NCI-H1436 treated with DMSO at 0.1 percent for 48 hours (cell line): ENCODE measurements at places on chromosomes 11 and 22.

- DNase-seq: no peak
Measured at GRCh38 chr11:101045415-101045814, 84.2 kb downstream of the PGR start.

DNA sequence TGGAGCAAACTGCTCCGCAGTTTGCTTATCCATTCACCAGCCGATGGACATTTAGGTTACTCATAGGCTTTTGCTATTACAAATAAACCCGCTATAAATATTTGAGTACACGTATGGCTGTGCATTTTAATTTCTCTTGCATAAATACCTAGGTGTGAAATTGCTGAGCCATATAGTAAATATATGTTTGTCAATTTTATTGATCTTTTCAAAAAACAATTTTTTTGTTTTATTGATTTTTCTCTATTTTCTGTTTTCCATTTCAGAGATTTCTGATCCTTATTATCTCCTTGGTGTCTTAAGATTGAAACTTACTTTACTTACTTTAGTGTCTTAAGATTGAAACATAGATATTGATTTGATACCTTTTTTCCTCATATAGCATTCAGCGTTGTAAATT, 4.5 kb downstream of the ZNF74 start:
- no peak for DNase-seq

GRCh38 chr22:43566021-43566420, 154.2 kb downstream of the MPPED1 start:
- DNase-seq: no peak

DNA sequence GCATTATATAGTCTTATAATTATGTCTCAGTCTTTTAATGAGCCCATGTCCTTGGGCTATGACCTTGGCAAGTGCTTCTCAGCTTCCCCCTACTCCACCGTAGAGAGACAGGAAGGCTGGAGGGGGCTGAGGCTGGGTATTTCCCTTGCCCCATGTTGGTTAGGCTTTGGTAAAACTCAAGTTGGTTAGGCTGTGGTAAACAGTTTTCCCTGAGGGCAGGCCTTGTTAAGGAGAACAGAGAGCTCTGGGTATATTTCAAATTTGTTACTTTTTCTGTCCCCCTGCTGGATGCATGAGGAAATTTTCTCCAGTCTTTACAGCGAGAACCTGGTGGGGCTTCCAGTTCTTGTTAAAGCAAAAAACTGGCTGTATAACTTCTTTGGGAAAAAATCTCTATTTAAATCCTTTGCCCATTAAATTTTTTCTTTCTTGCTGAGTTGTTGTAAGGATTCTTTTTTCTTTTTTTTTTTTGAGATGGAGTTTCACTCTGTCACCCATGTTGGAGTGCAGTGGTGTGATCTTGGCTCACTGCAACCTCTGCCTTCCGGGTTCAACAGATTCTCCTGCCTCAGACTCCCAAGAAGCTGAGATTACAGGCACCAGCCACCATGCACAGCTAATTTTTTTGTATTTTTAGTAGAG, 12.2 kb upstream of the DCHS1 start:
- DNase-seq: no peak

DNA sequence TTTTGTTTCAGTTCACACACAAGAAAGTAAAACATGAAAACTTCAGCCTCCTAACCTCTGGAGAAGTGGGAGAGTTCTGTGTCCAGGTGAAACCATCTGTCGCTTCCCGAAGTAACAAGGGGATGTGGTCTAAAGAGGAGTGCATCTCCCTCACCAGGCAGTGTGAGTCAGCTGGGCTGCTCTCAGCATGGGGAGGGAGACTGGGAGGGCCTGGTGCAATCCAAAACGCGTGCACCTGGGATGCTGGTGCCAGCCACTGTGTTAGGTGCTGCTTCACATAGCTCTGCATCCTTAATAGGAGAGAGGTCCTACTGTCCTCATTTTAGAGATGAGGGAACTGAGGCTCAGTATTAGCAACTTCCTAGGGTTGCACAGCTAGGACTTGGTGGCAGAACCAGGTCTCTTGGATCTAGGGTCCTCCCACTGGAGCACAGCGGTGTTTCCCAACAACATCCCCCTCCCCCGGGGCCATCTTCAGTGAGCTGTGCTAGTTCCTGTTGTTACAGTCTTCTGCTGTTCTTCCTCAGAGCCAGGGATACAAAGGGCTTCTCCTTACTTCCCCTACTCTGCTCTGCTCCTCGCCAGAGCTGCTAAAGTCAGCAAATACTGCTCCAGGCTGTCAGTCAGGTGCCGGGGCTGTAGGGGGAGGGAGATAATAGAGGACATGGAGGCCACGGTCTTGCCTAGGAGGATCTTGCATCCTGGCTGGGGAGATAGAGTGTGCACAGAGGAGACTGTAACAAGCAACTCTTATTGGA, 8.0 kb downstream of the IL10RA start:
- no peak for DNase-seq

DNA sequence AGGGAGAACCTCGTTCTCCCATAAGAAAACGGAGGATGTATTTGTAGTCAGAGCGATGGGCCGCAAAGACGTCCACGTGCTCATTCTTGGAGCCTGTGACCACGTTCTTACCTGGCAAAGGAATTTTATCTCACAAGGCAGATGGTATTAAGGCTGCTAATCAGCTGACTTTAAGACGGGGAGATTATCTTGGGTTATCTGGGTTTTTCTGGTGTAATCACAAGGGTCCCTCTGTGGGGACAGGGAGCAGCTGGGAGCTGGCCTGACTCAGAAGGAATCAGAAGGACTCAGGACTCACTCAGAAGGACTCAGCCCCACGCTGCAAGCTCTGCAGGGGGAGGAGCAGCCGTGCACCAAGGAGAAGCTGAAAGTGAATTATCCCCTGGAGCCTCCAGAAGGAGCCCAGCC, 7.5 kb upstream of the SIGIRR start:
- DNase-seq: no peak

DNA sequence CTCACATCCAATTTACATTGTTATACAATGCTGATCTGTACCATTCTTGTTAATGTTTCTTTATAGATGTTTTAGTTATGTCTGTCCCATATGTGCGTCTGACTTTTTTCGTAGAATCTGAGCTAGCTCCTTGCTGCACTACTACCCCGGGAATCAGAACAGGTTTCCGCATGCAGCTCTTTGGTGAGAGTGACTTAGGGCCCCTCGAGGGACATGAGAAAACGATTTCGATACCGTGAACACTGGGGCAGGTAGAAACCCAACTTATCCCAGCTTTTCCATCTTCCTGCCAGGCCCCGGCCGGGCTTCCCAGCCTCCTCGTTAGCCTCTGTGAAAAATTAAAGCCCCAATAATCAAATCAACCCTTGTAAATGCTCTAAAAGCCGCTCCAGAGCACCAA, 23.4 kb upstream of the PKNOX2 start:
- DNase-seq: no peak

- DNase-seq: no peak
Measured at GRCh38 chr11:131669401-131669780, 299.0 kb downstream of the NTM start.

- DNase-seq: no peak
Measured at GRCh38 chr11:97140885-97141494, 751.2 kb downstream of the JRKL start.

GRCh38 chr11:95671768-95672167, 117.8 kb downstream of the FAM76B start:
- DNase-seq: no peak

GRCh38 chr11:134573857-134574256, 161.8 kb upstream of the B3GAT1 start:
- DNase-seq: no peak

DNA sequence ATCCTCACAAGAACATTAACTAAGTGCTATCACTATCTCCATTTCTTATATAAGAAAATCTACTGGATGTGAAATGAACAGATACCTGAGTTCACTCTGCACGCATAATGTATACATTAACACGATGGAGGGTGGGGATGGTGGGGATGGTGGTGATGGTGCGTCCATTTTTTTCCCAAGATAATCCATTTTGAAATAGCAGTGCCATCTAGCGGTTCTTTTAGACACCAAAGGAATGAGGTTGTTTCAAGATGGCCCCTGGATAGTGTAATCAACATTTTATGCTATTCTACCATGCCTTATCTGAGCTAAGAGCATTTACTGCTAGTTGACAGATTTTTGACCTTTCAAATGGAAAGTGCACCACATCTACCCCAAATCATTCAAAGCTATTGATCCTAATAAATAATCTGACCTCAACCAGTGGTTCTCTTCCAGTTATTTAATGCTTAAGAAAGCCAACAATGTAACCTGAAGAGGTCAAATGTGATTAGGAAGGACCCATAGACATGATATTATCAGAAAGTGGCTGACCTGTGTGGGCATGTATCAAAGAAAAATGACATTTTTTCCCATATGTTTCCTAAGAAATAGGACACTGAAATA, 714.7 kb upstream of the TENM4 start:
- DNase-seq: no peak

- DNase-seq: no peak
Measured at GRCh38 chr11:10918275-10918674, 60.4 kb upstream of the ZBED5 start.

DNA sequence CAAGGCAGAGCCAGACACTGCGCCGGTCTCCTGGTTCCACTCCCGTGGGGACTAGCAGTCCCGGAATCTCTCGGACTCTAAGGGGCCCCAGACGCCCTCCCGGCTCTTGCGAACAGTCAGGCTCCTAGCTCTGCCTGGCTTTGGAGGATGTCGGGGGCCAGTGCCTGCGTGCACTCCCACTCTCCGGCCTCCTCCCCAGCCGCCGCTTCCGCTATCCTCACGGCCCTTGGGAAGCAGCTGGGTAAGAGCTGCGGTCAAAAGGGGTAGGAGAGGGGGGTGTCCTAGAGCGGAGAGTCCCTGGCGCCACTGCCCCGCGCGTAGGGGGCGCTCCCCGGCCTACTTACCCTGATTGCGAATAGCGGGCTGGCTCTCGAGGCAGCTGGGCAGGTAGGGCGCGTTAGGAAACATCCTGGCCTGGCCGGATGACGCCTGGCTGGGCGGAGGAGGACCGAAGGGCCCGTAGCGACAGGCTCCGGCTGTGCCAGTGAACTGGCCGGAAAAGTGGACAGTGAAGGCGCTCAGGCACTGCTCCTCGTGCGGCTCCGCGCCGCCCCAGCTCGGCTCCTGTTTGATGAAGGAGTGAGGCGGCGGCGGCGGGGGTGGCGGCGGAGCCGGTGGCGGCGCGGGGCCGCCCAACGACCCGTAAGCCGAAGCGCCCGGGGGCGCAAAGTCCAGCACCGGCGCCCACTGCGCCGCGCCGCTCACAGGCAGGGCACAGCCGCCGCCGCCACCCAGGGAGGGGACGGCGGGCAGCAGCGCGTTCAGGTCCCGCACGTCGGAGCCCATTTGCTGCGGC, 785 bp downstream of the WT1 start:
- DNase-seq: no peak

GRCh38 chr11:13301522-13301921, 23.9 kb downstream of the BMAL1 start:
- DNase-seq: no peak

GRCh38 chr11:83721263-83721662, 435.1 kb upstream of the CCDC90B start:
- DNase-seq: no peak

DNA sequence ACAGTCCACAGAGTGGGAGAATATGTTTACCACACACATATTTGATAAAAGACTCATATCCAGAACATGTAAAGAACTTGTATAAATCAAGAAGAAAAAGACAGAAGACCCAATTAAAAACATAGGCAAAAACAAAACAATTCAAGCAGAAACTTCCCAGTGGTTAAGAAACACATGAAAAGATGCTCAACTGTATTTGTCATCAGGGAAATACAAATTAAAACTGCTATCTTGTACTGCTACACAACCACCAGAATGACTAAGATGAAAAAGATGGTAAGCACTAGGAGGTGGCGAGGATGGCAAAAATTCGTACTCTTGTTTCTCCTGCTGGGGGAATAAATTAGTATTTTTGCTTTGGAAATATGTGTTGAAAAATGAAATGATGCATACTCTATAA, 192.3 kb upstream of the C11orf87 start:
- DNase-seq: no peak

GRCh38 chr11:134245434-134245833, 7.7 kb downstream of the THYN1 start:
- DNase-seq: no peak

DNA sequence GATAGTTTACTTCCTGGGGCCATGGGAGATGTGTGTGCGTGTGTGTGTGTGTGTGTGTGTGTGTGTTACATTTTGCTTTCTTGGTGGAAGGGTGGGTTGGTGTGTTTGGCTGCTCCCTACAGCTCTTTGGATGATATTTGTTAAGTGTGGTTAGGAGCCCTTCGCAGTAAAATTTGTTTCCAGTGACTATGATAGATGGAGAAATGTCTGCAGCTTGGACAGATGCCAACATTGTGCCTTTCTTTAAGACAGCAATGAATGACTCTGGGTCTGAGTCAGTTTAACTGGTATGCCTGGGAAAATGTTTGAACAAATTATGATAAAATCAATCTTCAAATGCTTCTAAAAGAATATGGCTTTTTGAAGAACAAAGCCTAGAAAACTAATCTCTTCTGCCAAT, 102.7 kb upstream of the TRPC6 start:
- no peak for DNase-seq

DNA sequence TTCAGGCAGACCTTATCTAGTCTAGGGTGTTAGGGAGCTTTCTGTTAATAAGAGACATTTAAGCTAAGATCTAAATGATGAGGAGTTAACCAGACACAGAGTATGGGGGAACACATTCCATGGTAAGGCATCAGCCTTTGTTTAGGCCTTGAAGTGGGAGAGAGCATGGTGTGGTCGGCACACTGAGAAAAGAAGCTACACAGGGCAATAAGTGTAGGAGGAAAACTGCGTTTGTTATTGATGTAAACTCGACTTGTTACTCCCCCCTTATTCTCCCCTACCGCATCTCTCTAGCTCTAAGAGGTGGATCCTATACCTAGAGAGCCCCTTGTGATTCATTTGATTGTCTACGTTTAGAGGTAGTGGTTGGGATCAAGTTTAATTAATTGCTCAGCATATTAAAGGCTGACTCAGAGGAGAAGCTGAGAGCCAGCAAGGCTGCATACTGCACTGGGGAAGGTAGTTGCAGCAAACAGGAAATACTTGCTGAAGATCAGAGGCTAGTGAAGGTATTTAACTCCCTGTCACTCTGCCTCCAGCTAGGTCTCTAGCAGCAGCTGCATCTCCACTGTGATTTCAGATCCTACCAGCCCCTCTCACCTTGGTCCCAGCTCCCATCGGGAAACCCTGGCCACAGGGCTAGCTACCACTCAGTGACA, 86.8 kb upstream of the TEAD1 start:
- no peak for DNase-seq

- no peak for DNase-seq
Measured at GRCh38 chr22:27670701-27671412, 130.7 kb downstream of the MN1 start.

GRCh38 chr22:35777335-35777975, 59.8 kb downstream of the APOL5 start:
- no peak for DNase-seq

DNA sequence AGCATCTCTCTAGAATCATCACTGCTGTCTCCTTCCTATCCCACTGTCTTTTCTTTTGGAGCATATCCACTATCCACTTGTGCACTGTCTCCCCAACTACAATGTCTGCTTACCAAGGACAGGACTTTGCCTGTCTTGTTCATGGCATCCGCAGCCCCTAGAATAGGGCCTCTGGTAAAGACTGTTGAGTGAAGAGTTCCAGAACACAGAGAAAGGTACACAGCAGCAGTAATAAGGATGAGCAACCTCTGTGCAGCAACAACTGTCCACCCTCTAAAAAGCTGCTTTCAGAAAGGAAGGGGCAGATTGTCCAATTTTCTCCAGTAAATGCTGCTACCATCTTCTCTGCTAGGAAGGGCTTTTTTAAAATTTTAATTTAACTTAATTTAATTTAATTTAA, 25.5 kb upstream of the BIRC3 start:
- no peak for DNase-seq

GRCh38 chr11:110000850-110001249, 92.3 kb upstream of the ZC3H12C start:
- no peak for DNase-seq

GRCh38 chr11:66950112-66950535, 8.1 kb downstream of the PC start:
- DNase-seq: no peak
